ENCODE measurements at places on chromosomes 3 and 15.

DNA sequence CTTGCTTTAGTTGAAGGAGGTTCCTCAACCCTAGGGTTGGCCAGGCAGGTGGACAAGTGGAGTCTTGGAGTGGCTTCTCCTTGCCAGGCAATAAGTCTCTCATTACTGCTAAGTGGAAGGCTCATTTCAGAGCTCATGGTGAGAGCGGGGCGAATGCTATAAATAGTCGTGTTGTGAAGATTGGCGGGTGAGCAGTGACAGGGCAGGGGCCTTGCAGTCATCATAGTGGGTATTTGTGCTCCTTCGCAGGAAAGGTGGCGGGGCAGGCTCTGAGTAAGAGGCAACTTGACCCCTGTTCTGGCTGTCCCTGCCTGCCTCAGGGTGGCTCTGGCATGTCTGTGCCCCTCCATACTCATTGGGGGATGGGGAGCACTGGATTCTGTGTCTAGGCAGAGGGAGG lies 8.7 kb upstream of the GRM2 start:
- no peak for DNase-seq

DNA sequence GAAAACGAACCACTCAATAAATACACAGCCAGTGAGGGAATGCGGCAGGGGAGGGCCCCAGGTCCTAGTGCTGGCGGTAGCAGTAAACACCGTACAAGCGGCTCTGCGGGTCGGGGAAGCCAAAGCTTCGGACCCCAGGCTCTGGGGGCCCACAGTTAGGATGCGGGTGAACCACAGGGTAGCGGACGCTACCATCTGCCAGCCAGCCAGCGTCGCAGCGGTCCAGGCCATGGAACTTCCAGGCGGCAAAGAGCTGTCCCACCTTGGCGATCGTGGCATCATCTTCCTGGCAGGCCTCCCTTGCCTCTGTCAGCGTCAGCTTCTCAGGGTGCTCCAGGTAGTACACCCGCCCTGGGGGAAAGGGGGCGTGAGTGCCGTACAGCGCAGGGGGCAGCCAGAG lies 17.4 kb downstream of the HAPLN3 start:
- DNase-seq, result no peak

DNA sequence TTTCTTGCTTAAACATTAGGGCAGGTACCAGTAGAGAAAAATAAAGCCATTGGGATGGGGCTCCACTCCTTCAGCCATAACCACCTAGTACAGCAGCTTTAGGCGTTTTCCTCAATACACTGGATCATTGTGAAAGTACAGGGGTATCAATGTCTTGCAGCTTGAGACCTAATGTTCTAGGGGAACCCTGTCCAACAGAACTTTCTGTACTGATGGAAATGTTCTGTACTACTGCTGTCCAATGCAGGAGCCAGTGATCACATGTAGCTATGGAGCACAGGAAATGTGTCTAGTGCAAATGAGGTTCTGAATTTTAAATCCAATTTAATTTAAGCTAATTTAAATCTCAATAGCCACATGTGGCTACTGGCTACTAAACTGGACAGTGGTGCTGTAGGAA lies 93.9 kb downstream of the NEDD4 start:
- DNase-seq, result no peak

DNA sequence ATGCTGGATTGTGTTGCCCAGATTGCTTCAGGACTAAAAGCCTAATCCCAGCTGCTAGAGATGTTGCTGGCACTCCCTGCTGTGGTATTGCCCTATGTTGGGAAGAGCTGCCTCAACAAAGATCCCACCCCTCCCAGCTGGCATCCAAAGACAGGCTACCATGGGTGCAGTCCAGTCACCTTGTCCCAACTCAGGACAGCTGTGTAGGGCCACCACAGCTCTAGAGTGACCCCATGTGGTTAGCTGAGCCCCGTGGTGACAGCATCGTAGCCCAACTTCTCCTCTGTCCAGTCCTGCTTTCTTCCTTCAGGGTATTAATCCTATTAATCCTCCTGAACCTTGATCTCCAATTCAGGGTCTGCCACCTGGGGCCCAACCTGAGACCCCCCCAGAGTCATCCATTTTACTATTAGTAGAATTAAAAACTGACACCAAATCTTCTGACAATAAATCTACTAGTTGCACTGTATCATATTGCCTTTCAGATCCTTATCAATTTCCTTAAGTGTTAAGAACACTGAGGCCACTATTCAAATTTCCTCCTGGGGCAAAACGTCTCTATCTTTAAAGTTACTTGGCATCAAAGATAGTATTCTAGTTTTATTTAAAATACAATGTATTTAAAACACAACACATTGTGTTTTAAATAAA lies 83.5 kb downstream of the AQP9 start:
- no peak for DNase-seq

DNA sequence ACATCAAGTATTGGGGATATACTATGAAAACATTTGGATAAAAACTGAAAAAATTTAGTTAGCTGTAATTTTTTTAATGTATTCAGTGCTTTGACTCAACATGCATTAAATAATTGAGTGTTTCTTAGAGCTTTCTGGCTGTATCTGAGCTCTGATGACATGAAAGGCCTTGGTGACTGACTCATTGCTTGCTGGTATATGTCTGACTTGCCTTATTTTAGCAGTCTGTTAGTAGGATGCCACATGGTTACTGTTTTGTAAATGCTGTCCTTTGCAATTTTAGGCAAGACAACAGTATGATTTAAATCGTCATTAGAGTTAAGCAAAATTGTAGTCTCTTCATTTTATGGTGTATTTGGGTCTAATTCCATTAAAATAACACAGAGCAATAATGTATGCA lies 199.2 kb downstream of the GHSR start:
- no peak for DNase-seq

DNA sequence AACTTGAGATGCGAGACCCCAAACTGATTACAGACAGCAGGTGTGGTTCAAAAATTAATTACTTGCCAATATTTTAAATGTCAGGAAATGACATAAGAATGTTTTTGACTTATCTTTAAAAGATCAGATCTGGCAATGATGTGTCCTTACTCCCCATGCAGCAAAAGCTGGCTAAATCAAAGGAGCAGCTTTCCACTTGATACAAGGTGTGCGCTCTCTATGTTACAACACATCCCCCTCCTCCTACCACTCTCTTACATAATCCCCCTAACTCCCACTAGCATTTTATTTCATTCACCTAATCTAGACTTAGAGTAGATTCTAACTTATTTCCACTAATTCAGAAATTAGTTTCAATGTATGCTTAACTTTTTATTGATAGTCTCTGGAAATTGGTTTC lies 609.0 kb downstream of the GRM7 start:
- peak; percentile 29 for DNase-seq

DNA sequence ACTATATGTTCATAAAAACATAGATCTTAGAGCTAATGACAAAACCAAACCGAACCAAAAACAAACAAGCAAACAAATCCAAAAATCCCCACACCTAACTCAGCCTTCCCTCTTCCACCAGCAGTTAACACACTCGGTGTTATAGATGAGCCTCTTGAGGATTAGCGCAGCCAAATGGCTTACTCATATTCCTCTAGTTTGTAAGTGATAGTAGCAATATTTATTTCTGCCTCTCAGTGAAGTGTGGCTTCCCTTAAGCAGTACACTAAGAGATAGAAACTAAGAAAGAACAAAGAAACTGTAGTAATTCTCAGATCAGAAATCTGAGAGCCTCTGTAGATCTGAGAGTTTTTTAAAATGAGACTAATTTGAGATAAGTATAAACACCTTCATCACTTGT lies 2.4 kb upstream of the NCEH1 start:
- DNase-seq, result no peak

- DNase-seq, result no peak
Observed at GRCh38 chr3:140529096-140529495, 148.8 kb upstream of the TRIM42 start.

GRCh38 chr3:16330351-16330750 lies 65.3 kb downstream of the OXNAD1 start:
- DNase-seq, result no peak

- DNase-seq, result no peak
Observed at GRCh38 chr3:48563382-48563918, at the start of gene UCN2. TSS of gene UCN2 (minus strand) at chr3:48563781. CDS start at chr3:48563124, 657 bp downstream.

GRCh38 chr15:90994059-90994416 lies 297 bp downstream of the PRC1 start:
- DNase-seq, result no peak

DNA sequence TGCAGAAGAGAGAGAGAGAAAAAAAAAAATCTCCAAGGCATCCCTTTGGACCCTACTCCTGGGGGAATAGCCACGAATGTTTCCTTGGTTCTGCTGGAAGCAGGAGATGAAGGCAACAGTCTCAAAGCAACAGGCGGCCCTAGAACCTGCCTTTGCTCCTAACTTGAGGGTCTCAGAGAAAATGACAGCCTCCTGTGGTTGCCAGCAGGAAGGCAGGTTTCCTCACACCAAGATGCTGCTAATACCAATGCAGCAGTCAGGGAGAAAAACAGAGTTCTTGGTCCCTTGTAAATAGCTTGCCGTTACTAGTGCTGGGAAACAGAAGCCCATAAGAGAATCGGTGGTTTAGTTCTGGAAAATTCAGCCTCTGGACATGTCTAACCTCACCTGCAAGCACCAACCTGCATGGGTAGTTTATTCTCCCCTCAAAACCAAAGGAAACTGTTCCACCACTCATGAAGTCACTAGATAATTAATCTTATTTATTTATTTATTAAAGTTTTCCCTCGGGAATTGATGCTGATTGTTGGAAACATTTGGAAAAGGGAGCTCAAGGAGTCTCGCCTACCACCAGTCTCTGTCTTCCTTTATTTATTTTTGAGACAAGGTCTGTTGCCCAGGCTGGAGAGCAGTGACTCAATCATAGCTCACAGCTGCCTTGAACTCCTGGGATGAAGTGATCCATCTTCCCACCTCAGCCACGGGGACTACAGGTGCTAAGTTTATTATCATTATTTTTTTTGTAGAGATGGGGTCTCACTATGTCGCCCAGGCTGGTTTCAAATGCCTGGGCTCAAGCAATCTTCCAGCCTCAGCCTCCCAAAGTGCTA lies 883 bp upstream of the FRMD4B start:
- no peak for DNase-seq

GRCh38 chr15:48823237-48823636 lies 12.4 kb upstream of the CEP152 start:
- DNase-seq, result no peak
